T-helper 2 cell treated with Interferon-gamma antibody and Interleukin-4, amounts not matched to agents 100 ng/mL and 5 ng/mL, for 36 hours (primary cell): ENCODE measurements at places on chromosomes 6 and 20. TPM values are rescaled to one million over a fixed set of nuclear protein-coding genes. Genes with fewer than 3 reads are reported as not detected.

The KCNQ2 gene
- 0.05 and 0.11 TPM in 2 replicates for total RNA-seq

The ANKEF1 gene
- 2.4 and 3.3 TPM in 2 replicates for total RNA-seq

The ZNF341 gene
- total RNA-seq: 6.4 and 6.6 TPM in 2 replicates

The ZNF831 gene
- total RNA-seq: 6.6 and 6.8 TPM in 2 replicates

The SIRT5 gene
- 9.0 and 9.4 TPM in 2 replicates for total RNA-seq

The SDCBP2 gene
- 2.2 and 3.7 TPM in 2 replicates for total RNA-seq

The TNXB gene
- total RNA-seq: 5.7 and 7.6 TPM in 2 replicates

The PRL gene
- not detected in 2 replicates for total RNA-seq

The KCNG1 gene
- total RNA-seq: 0.07 TPM in 1 of 2 replicates, not detected in the other

The SLC26A8 gene
- not detected in 2 replicates for total RNA-seq

The UST gene
- 0.25 and 0.36 TPM in 2 replicates for total RNA-seq

The HLA-DOA gene
- total RNA-seq: 1.7 and 2.5 TPM in 2 replicates

The NHSL1 gene
- 0.70 and 0.84 TPM in 2 replicates for total RNA-seq

The SLC12A5 gene
- 0.70 TPM in 1 of 2 replicates, not detected in the other for total RNA-seq

The ROS1 gene
- not detected in 2 replicates for total RNA-seq

The PIM1 gene
- 550 and 551 TPM in 2 replicates for total RNA-seq

The ZNF334 gene
- 1.2 and 1.3 TPM in 2 replicates for total RNA-seq

The HLA-F gene
- total RNA-seq: 285 and 293 TPM in 2 replicates

The ZNF335 gene
- 37.6 and 38.7 TPM in 2 replicates for total RNA-seq

The CDK19 gene
- 23.8 and 26.2 TPM in 2 replicates for total RNA-seq

The GGTLC1 gene
- total RNA-seq: not detected in 2 replicates
